ENCODE measurements at places on chromosomes 7 and 10.

DNA sequence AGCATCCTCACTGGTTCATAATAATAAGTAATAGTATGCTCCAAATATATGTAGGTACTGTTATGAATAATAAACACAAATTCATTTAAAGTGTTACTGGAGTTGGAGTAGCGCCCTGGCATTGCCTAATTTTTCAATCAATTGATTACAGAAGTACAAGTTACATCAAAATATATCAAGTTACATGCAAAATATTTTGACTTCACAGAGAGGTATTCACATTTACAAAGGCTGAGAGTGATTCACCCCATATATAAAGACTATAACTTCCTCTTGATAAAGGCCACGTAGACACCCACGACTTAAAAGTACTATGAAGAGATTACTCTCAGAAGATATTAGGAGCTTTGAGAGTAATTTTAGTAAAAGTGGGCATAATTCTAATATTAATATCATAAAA, 13.6 kb upstream of the COL17A1 start:
- DNase-seq, result no peak

GRCh38 chr10:122849090-122849489, 3.4 kb upstream of the CUZD1 start:
- DNase-seq, result no peak

DNA sequence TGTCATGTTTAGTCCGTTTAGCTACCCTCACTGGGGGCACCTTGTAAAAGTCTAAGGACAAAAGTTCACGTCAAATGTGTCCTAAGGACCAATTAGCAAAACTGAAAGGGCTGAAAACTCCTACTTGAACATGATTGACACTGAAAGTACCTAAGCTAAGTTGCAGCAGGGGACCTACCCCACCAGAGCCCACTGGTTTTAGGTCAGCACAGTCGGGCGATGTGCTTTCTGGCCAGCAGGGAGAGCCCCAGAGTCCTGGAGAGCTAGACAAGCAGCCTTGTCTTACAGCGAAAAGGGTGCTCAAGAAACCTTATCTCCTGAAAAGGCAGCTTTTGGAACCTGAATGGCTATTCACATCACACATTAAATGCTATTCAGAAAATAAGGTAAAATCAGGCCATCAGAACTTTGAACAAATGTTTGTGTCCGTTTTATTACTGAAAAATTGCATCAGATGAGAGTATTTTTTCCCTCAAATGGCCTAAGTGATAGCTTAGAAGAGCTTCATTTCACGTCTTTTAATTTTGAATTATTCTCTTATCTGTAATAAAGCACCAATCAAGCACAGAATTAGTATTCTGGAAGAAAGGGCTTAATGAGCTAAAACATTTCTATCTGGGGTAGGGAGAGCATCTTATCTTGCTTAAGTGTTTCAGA, 52.2 kb upstream of the MKI67 start:
- DNase-seq, result no peak

DNA sequence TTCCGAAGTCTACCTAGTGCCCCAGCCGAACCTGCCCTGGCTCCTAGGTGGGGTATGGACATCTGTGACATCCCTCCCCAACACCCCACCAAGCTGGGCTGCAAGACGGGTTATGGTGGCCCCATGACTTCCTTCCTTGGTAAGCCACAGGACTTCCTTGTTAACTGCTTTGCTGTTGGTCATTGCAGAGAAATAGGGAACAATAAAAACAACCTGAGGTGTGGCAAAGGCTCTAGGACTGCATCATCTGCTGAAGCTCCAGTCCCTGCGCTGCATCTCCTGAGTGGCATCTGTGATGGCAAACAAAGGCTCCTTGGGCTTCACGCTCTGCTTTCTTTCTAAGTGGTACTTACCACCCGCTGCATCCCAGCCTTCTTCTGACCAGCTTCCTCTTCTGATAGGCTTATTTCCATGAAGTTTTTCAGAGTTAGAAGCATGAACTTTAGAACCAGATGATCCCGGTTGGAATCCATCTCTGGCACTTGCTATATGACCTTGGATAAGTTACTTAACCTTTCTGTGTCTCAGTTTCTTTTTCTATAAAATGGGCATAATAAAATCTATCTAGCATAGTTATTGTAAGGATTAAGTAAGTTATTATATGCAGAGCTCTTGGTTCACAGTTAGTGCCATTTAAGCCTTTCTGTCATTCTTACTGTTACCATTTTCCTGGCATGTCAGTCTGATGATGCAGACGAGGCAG, 216.8 kb downstream of the RPS24 start:
- DNase-seq, result no peak

GRCh38 chr10:1050554-1050953, 1.6 kb upstream of the IDI1 start:
- no peak for DNase-seq

DNA sequence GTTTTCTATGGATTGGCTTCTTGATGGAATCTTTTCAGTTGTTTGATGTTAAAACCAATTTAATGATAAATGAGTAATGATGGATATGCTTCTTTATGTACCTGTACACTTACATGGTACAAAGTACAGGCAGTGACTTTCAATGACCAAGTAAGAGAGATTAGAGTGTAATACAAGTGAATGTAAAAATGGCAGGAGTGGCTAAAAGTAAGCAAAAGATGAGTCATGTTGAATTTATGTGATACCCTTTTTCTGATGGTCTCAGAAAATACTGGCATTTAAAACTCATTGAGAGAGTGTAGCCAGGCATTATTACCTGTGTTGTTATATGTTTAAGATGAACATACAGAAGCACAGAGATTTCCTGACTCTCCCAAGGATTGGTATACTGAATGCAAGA, 97.1 kb downstream of the GPR85 start:
- no peak for DNase-seq

DNA sequence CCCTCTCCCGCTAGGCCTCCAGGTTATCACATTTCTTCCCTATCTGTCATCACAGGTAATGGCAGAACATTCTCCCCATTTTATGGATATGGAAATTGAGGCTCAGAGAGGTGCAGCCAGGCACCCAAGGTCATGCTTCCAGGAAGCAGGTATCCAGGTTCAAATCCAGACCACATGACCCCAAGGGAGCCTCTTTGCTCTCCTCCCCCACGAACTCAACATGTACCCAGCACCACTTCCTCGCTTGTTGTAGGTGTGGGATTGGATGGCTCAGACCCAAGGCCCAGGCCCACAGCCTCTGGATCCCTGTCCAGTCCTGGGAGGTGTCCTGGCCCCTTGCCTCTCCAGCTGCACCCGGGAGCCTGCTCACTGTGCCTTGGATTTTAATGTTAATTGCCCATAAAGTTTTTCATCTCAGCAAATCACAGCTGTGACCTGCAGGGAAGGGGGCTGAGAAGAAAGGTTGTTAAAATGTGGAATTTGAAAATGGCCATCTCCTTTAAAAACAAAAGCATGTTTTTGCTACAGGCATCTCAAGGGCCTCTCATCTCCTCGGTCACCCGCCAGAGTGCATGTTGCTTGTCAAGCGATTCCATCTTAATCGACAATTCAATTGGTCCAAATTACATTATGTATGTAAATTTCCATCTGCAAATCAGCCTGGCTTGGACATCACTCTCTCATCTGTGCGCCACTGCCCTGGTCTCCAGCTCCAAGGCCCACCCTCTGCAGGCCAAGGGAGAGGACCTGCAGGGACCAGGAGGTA, 205.4 kb upstream of the ZMIZ1 start:
- DNase-seq, result no peak

DNA sequence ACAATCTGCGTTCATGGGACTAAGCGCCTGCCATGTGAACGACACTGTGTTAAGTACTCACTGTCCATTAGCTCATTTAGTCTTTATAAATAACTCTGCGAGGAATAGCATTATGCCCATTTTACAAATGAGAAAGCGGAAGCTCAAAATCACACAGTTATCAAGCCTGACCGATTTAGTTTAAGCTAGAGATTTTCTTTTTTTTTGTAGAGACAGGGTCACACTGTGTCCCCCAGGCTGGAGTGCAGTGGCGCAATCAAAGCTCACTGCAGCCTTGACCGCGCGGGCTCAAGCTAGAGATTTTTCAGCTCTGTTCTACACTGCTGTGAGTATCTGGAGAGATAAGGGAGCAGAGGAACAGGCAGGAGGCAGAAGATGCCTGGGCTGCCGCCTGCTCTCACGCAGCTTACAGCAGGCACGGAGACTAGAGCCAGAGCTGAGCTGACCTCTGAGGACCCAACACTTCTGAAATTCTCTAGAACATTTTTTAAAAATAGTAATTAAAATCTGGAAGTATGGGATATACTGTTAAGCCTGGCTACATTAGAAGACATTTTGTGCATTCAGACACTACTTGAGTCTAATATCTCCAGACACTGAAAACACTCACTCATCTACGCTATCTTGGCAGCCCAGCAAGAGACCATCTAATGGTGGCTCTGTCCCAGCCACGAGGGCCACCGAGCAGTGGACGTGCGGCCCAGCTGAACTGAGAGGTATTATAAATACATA, 38.7 kb downstream of the GNA12 start:
- DNase-seq, result no peak

- no peak for DNase-seq
Measured at GRCh38 chr10:49080965-49081364, 34.4 kb downstream of the VSTM4 start.
